HL-60 (cell line): ENCODE measurements at places on chromosomes 3 and 15.
A peak's percentile ranks its signal among the peaks of the same experiment; 100 is the strongest.

DNA sequence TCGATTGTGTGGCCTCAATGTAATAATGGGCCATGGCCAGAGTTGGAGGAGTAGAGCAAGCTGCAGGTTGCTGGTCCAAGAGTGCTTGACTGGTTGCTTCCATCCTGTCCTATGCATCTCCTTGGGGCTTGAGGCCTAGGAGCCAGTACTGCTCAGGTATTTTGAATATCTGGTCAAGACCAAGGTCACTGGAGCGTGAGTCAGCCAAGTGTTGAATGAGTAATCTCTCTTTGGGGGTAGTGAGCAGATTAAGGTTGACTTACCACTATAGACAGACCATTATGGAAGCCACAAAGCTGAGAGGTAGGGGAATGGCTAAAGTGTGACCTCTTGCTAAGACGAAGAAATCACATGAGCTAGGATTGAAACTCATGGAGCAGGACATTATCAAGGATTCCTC is 9.4 kb upstream of the PARP6 start:
- DNase-seq, result no peak

DNA sequence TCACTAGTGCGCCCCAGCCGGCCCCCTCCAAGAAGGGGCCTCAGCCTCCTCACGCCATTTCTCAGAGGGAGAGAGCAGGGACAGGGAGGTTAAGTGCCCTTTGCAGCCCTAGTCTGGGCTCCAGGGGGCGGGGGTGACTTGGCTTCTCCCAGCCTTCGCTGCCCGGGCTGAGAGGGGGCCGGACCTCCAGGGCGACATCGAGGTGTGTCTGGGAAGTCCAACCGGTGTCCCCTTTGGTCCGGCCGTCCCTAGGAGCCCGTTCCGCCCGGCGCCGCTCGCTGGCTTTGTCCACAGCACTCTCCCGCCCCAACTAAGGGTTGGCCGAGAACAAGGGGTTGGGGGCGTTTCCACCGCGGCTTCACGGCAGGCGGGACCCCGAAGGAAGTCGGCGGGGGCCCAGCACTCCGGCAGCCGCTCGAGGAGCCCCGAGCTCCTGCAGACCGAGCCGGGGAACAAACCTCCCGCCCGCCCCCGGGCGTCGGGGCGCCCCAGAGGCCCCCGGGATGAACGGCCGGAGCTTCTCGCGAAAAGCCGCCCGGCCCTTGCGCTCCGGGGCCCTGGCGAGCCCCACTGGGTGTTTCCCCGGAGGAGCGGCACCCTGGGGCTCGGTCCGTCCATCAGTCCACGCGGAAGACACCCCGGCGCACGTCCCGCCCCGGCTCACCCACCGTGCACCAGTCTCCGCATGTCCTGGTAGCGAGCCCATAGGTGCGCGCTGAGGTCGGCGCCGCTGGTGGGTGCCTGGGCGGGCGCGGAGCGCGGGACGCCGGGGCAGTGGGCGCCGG is 627 bp downstream of the NT5DC2 start:
- DNase-seq, result peak; percentile 36

DNA sequence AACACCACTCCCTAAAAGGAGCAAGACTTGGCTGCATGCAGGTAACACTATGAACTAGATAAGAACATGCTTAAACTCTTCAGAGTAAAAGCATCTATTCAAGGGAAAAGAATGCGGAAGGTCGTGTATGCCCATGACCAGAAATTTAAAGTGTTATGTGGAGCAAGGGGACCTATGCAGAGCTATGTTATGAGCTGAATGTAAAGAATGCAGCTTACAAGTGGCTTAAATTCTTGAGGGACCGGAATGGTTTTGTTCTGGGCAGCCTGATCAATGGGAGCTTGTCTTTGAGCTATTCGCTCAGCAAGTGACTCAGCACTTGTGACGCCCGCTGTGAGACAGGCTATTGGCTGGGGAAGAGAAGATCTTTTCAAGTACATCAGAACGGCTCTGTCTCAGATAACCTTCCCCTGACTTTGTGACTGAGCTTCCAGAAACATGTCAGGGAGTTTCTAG is 367.5 kb upstream of the THBS1 start:
- no peak for DNase-seq

DNA sequence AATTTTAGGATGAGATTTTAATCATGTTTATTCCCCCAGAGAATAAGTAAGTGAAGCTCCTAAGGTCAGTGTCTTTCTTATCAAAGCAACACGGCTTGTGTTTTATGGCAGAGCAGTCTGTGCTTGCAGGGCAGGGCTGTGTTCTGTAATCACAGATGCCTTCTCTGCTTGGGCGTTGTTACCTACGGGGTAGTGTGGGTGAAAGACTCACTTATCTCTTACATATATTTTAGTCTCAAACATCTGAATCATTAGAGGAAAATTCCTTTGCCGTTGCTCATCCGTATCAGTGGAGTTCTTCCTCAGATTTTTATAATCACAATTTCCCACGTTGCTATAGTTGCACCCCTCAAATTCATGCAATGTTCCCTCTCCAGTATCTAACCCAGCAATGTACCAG is 271.7 kb upstream of the MEIS2 start:
- no peak for DNase-seq

DNA sequence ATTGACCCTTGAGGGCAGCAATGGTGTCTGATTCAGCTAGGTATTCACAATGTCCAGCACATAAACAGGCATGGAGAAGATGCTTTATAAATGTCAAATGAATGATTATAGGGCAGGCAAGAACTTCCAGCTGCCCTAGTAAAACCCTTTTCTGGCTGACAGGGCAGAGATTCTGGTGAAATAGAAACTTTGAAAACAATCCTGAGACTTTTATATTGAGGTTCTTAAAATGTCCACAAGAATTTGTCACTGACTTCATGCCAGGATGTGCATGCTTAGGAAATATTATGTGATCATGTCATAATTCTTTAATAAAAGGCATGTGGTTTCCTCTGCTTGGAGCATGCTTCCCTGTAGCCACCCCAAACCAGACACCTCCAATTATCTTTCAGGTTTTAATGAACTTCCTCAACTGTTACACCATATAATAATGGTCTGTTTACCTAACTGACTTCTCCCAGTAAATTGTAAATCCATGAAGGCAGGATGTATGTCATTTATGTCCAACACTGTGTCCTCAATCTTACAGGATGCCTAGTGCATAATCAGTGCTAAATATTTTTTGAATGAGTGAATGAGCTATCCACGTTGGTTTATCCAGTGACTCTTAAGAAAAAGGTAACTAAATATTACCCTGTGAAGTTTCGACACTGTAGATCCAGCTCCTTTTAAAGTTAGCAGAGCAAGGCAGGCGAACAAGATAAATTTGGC is 43.4 kb upstream of the CLRN1 start:
- peak; percentile 10 for DNase-seq

DNA sequence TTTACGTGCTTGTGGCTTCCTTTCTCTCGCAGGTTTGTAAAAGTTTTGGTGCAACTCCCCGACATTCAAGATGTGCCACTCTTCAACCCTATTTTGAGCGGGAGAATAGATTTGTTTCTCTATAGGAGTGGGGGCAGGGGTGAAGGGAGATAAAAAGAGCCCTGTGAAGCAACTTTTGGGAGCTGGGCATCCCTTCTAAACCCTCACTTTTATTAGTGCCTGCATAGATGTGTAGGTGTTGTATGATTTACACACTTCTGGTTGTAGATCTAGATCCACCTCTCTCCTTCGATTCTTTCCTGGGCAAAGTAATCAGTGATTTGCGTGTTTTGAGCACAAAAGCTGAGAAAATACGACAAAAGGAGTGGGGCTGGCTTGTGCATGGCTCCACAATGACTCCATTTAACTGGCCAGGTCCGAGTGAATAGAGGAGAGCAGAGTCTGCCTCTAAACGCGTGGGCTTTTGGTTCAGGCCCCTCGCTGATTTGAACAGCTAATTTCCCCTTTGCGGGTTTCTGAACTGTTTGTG is 17.7 kb downstream of the SOX2 start:
- DNase-seq, result no peak

GRCh38 chr3:8237893-8238292 is 263.7 kb upstream of the LMCD1 start:
- no peak for DNase-seq

GRCh38 chr15:38996111-38996631 is 431.6 kb upstream of the RASGRP1 start:
- DNase-seq, result no peak

- no peak for DNase-seq
Measured at GRCh38 chr3:59268170-59268569, 218.3 kb upstream of the CFAP20DC start.

GRCh38 chr15:64581408-64581761 is 121.0 kb downstream of the ZNF609 start:
- no peak for DNase-seq

DNA sequence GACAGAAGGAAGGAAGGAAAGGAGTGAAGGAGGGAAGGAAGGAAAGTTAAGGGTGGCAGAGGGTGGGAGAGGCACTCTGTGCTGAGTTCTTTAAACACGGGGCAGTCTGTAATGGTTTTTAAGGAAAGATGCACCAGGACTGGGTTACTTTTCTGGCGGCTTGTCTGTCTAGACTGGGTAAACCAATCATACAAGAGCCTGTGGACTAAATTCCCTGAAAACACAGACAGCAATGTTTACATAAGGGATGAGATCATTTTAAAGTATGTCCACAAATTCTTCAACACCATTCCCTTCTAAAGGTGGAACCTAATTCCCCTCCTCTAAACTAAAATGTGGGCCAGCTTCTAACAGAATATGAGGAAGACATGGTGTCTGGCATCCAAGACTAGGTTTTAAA is 235.5 kb upstream of the IGF1R start:
- no peak for DNase-seq

DNA sequence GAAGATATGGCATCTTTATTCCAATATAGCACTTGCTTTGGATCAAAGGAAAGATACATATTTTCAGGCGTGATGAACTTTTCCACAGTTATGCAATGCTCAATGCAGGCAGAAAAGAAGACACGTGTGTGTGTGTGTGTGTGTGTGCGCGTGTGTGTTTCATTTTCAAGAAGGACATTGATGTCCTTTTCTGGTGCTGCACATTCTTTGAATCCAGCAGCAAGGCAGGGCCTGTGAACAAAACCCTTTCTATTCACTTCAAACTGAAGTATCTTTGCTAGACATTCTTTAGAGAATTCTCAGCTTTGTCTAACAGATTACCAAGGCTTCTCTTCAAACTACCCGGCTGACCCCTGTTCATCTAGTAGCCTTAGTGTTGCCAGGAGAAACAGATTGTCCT is 124.6 kb downstream of the CD47 start:
- no peak for DNase-seq

DNA sequence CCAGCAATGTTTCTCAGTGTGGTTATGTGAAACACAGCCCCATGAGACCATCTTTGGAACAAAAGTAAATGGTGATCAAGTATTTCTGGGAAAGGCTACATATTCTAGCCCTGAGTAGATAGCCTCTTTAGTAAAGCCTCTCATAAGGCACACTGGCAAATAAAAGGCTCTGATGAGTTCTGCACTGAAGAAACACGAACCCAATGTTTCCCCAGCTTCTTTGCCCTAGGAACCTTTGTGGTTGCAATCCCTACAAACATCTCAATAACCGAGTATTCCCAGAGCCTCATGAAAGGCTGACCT is 41.8 kb downstream of the RAB6B start:
- no peak for DNase-seq

- DNase-seq, result no peak
Measured at GRCh38 chr3:72279068-72279604, 494.2 kb upstream of the PROK2 start.

DNA sequence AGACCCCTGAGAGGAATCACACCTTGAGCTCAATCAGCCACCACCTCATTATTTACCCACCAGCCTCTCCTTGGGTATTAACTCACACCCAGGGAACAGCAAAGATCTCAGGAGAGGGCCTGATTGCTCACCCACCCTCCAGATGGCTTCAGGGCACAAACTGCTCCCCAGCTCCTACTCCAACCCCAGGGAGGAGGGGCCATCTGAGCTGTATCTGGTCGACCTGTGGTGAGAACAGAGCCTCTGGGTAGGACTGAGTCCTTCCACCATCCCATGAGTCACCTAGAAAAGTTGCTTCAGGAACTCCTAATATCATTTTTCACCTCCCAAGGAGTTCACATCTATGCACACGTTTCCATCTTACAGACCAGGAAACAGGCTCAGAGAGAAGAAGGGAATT is 44.8 kb upstream of the HES1 start:
- no peak for DNase-seq

DNA sequence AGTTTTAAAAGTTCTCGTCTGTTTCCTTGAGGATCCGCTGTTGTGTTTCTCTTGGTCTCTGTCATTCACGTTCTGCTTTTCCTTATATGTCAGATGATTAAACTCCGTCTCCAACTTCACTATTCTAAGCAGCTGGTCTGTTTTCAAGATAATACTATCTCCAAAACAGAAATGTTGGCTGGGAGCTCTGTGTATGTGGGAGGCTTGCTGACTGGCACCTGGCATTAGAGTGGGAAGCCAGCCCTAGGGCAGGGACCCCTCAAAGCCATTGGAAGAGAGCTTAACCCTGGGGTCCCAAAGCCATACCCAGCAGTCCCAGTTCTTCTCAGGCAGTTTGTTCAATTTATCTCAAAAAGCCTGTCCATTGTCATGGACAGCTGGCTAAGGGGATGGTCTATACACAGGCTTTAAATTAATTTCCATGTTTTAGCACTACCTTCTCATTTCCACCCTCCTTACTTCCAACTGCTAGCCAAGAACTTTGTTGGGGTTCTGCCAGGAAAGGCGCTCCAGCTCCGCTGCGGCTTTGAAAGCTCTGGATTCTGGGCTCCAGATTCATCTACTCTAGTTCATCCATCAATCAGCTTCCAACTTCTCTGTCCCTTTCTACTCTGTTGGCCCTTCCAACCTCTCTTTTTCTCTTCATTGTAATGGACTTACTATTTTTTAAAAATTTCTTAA is 9.2 kb downstream of the BTBD1 start:
- no peak for DNase-seq

- no peak for DNase-seq
Measured at GRCh38 chr3:177563792-177564191, 366.5 kb upstream of the TBL1XR1 start.

GRCh38 chr3:33145221-33145900 is 31.5 kb downstream of the CRTAP start:
- no peak for DNase-seq

DNA sequence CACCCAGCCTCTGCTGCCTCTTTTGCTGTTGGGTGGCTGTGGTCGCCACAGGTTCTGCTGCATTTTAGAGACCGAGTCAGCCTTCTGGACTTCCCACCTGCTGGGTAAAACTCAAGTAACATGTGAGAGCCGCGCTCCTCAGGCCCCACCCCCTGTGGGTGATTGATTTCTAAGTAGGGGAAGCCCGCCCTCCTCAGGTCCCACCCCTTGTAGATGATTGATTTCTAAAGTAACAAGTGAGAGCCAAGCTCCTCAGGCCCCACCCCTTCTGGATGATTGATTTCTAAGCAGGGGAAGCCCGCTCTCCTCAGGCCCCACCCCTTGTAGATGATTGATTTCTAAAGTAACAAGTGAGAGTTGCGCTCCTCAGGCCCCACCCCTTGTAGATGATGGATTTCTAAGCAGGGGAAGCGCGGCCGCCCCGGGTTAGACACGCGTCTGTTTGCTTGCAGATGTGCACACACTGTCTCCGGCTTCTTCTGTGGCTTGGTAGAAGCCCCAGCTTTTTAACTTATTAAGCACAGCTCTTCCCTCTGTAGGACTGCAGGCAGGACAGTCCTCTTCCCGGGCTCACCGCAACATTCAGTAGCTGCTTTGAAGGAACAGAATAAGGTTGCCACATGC is 83.4 kb downstream of the FAM43A start:
- peak; percentile 93 for DNase-seq
